ENCODE measurements at places on chromosomes 5 and 9.
A peak's percentile ranks its signal among the peaks of the same experiment; 100 is the strongest.

DNA sequence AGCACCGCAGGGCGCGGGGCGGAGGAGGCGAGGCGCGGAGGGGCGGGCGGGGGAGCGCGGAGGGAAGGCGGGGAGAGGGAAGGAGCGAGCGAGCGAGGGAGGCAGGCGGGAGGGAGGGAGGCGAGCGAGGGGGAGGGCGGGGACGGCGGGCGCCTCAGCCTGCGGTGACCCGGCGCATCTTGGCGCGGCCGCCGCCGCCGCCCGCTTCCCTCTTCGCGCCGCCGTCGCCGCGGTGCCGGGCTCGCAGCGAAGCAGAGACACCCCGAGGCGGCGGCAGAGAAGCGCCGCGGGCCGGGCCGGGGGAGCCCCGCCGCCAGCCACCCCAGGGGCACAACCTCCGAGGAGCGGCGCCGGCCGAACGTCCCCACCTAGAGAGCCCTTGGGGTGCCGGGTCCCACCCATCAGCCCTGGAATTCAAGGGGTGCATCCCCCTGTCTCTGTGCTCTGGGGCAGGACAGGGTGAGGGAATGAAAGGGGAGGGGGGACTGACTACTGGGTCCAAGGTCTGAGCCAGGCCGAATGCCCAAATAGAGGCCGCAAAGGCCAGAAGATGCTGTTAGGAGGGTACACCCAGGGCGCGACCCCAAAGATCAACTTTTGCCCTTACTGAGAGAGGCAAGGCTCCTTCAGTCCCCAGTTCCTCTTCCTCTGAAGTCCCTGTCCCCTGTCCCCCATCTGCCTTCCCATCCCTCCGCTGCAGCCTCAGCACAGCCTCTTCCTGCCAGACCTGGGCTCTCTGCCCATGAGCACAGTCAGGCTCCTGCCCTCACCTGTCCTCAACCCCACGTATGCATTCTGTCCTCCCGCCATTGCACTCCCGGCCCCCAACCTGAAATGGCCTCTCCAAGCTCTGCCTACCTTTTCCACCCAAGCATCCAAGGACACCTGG lies at the start of gene ADAMTS2:
TSS of gene ADAMTS2 (minus strand) at position 29 of the 889 bp plus-strand sequence. CDS start 133 bp downstream, outside the sequence.
- no peak for DNase-seq

- no peak for DNase-seq
Measured at GRCh38 chr5:166725593-166725992, 1565.9 kb upstream of the WWC1 start.

DNA sequence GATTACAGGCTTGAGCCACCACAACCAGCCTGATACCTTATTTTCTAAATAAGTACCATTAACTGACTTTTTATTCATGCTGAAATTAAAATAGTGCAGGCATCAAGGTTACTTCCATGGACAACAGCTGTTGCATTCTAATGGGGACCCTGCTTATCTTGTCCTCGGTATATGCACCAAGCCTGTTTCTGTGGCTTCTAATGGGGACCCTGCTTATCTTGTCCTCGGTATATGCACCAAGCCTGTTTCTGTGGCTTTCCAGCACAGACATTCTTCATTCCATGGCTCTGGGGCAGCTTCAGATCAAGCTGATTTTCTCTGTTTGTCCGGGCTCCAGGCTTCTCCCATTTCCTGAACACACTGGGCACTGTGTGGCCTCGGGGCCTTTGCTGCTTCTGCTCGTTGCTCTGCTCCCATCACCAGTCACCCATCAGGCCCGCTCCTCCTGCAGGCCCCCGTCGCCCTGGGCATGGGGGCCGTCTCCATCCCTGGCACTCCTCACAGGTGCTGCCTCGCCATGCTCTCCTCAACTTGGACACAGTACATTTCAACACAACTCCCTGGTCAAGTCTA lies 30.7 kb downstream of the ZNF354A start:
- no peak for DNase-seq

DNA sequence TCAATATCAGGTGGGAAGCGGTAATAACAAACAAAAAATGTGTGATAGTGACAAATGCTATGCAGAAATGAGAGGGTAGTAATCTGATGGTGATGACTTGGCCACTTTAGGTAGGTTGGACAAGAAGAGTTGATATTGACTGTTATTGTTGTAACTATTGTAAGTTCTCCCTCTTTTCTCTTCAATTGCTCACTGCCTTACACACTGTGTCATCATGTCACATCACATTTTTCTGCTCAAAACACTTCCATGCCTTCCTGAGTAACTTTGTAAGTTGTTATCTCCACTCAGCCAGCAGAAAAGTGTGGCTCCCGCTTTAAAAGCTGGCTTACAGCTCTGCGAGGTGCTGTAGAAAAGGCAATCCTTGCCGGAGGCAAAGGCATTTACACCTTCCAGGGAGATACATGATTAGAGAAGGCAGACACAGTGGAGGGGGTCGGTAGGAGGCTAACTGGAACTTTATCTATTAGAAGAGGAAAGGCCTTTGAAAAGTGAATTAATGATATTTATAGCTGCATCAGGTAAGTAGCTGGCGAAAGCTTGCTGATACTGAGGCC lies 85.2 kb upstream of the CLINT1 start:
- DNase-seq = no peak

GRCh38 chr5:80837679-80838078 lies 122.5 kb upstream of the RASGRF2 start:
- DNase-seq = no peak

GRCh38 chr9:13478160-13478559 lies 198.7 kb upstream of the MPDZ start:
- no peak for DNase-seq

GRCh38 chr5:180171568-180172094 lies 37.4 kb downstream of the RASGEF1C start:
- no peak for DNase-seq

DNA sequence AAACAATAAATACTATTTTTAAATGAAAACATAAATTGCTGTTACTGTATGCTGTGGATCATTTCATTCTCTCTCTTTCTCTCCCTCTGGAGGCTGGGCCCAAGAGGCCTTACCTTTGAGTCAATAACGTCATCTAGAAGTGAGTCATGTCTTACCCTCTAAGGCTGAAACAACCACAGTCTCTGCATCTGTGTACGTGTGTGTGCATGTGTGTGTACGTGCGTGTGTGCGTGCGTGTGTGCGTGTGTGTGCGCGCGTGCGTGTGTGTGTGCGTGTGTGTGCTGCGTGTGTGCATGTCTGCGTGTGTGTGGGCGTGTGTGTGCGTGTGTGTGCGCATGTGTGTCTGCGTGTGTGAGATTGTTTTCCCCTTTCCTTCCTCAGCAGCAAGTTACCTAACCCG lies 13.6 kb upstream of the IL17B start:
- DNase-seq = no peak

DNA sequence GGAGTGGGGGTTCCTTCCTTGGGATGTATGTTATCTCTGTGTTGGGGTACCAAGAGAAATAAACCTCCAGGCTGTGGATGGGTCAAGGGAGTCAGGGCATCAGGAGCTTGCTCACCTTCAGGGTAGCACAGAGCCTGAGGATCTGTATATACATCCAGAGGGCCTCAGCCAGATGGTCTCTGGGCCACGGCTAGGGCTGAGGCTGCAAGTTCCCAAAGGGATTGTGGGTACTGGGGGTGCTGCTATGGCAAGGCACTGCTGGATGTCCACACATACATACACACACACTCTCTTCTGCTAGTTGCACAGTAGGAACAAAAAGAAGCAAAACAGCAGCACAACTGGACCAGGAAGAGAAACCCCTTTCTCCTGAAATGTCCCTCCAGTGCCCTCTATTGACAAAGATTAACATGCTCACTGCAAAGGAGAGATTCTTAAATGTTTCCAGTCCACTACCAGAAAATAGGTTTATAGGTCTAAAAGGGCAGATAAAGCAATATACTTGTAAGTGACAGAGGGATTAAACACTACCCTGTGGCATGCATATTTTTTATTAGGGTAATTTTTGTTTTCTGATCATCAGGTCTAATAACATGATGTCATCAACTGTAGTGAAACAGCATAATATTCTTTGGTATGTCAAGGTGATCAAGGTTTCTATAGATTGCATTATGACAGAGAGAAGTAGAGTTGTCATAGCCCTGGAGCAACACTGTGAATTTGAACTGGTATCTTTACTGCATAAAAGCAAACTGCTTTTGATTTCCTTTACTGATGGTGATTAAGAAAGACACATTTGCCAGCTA lies 56.3 kb upstream of the KCNN2 start:
- DNase-seq = no peak

DNA sequence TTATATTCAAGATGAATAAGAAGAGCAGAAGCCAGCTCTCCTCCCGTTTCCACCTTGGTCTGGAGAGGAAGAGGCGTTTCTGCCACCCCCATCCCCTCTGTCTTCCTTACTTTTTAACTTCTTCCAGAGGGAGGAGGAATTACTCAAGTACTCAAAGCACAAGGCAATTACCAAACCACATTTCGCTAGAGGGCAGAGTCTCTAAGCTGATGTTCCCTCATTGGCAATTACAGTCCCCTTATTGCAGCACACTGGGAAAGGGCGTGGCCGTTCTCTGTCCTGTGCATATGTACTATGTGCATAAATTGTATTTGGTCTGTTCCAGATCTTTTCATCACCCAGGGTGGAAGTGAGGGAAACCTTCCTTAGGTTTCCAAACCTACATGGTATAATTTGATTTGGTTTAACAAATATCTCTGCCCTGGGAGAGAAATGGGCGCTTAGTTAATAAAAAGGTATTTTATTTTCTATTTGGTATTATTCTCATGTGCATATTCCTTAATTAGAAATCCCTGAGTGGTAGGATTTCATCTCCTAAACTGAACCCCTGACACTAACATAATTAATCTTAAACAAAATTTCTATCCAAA lies 29.8 kb upstream of the ALDOB start:
- no peak for DNase-seq

DNA sequence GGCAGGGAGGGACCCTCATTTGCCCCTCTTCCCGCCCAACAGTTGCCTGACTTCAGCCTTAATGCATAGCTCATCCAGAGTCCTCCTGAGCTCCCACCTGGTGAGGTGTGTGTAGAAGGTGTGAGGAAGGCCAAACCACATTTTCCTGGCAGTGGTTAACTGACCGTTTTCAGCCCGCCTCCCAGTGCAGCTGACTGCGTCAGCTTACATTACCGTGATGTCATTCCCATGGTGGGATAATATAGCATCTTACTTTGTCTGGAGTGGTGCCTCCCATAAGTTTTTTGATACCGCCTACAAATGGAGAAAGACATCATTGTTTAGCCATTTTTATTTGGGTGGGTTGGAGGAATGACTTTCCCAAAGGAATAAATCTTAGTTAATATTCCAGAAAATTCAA lies 151.9 kb downstream of the C9orf152 start:
- DNase-seq = no peak

DNA sequence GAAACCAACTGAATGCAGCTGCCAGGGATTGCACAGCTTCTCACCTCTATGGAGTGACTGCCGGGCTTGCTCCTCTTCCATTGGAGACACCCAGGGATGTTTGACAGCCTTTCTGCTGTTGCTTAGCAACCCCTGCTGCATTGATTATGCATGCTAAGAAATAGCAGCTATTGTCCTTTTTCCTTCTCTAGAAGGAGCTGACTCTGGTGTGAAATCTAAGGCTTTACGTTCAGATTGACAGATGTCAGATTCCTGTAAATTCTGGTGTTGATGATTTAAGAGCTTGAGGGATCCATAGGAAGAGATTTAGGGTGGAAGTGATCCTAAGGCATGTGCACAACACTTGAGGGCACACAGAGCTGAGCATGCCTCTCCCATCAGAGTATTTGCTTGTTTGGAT lies 267.7 kb downstream of the NTRK2 start:
- DNase-seq = no peak

DNA sequence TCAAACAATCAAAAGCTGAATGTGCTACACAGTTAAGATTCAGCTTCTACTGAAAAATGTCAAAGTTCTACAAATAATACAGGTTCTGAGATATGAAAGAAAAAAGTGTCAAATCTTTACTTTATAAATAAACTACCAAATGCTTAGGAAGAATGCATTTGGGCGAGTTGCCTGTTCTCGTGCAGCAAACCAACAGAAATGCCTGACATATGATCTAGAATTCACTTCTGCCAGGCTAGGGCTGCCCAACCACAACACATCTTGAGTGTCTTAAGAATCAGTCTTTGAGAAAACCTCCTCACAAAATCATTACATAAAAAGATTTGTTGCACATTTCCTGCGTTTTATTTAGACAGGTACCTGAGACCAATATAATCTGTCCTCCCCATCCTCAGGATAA lies 42.2 kb downstream of the ANKH start:
- DNase-seq = no peak

- DNase-seq = no peak
Measured at GRCh38 chr9:36548454-36548853, 24.2 kb upstream of the MELK start.

GRCh38 chr9:16335788-16336580 lies 534.5 kb downstream of the BNC2 start:
- no peak for DNase-seq

DNA sequence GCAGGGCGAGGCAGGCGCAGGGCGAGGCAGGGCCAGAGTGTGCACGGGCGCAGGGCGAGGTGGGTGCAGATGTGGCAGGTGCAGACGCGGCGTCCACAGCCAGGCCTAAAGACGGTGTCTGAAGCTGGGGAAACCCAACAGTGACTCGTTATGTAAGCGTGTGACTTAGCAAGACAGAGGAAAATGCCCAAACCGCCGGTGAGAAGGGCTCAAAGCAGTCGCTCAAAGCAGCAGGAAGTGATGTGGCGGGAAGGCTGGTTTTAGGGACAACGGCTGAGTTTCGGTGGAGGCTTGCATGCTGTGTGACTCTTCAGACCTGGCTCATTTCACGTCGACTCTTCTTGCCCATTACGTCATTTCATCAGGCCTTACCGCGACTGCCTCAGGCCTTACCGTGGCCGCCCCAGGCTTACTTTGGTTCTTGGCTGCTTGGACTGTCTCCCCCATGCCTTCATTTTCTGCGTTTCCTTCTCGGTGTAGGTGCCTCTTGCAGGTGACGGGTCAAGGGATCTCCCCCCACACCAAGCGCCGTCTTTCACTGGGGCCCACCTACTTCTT lies 50.5 kb upstream of the EXOC3 start:
- peak; percentile 59 for DNase-seq

DNA sequence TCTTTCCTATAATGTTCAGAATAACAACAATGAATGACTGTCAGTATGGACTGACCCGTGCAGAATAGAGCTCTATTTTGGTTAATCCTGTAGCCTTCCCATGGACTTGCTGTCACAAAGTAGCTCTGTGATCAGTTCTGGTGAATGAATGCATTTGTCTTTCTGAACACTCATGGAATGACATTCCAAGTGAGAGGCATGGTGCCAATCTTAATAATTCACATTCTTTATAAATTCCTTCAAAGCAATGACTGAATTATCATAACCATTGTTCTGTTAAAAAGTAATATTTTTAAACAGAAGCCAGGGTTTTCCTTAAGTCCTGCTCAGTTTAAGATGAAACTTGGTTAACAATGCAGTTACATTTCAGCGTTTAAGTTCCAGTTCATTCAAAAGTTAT lies 360.5 kb downstream of the ICE1 start:
- DNase-seq = no peak
